Activated T-cell treated with anti-CD3 and anti-CD28 coated beads, Interleukin-2, amount 50 U/mL, for 72 hours (primary cell): ENCODE measurements at places on chromosomes 7 and 10. TPM values are rescaled to one million over a fixed set of nuclear protein-coding genes. Genes with fewer than 3 reads are reported as not detected.

DNA sequence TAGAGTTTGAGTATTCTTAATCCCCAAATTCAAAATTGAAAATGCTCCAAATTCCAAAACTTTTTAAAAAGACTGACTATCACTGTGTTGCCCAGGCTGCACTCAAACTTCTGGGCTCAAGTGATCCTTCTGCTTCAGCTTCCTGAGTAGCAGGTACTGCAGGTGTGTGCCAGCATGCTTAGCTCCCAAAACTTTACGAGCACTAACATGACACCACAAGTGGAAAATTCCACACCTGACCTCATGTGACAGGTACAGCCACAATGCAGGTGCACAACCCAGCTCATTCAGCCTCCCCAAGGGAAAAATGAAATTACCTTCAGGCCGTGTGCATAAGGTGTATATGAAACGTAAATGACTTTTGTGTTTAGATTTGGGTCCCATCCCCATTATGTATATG lies 16.5 kb downstream of the CDC123 start:
- DNase-seq: no peak

GRCh38 chr10:129323879-129324278 lies 143.2 kb upstream of the MGMT start:
- DNase-seq: no peak

DNA sequence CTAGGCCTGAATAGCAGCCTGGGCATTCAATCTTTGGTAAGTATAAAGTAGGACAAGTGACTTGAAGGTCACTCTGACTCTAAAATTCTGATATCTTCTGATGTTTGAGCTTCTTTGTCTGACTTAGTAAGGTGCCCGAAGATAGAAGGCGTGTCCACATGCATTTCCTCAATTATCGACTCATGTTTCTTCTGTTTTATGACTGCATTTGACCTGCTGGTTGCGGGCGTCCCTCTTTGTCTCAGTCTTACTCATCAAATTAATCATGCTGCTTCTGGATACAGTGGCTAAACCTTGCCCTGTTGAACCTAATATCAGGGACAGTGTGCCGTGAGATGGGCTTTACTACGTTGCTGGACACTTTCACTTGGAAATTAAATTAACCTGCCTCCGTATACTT lies 534.1 kb downstream of the SDK1 start:
- DNase-seq: no peak

GRCh38 chr7:1176891-1177373 lies 16.9 kb upstream of the ZFAND2A start:
- peak; percentile 91 for DNase-seq

GOLGA7B gene
- 0.83 TPM for total RNA-seq

ELAPOR2 gene
- 16.8 TPM for total RNA-seq
